ENCODE measurements at places on chromosomes 7 and 10.
A peak's percentile ranks its signal among the peaks of the same experiment; 100 is the strongest.

GRCh38 chr7:50366311-50366710, 61.8 kb downstream of the IKZF1 start:
- DNase-seq: no peak

- peak; percentile 54 for DNase-seq
These were observed 76.7 kb downstream of the ATXN7L1 start for GRCh38 chr7:105799677-105800076.

GRCh38 chr10:59991117-59991516, 84.8 kb upstream of the CCDC6 start:
- no peak for DNase-seq

- no peak for DNase-seq
These were observed 10.8 kb downstream of the CCNY start for GRCh38 chr10:35347121-35347562.

DNA sequence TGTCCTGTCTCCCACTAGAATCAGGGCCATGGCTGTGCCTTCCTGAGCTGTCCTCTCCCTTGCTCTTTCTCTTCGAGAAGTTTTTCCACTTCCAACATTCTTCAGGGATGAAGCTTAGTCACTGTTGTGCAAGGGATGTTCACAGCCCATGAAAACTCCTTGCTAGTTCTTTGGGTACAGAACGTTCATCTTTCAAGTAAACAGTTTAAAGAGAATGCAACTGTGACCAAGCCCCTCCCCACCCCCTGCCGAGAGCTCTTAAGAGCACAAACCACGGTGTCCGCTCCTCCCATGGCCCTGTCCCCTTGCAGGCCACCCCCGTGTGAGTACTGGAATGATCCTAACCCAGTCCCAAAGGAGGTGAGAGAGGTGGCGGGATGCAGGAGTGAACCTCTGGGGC, 161.1 kb upstream of the RHEB start:
- no peak for DNase-seq
